Activated CD4-positive, alpha-beta T cell treated with anti-CD3 and anti-CD28 coated beads, Interleukin-2, amount 50 U/mL, for 1 hour (primary cell): ENCODE measurements at places on chromosomes 1 and 21.

- DNase-seq: no peak
These were observed 10.0 kb downstream of the MAEL start for GRCh38 chr1:166999075-166999474.

- no peak for DNase-seq
These were observed 97.8 kb downstream of the SIK1 start for GRCh38 chr21:43328958-43329691.

DNA sequence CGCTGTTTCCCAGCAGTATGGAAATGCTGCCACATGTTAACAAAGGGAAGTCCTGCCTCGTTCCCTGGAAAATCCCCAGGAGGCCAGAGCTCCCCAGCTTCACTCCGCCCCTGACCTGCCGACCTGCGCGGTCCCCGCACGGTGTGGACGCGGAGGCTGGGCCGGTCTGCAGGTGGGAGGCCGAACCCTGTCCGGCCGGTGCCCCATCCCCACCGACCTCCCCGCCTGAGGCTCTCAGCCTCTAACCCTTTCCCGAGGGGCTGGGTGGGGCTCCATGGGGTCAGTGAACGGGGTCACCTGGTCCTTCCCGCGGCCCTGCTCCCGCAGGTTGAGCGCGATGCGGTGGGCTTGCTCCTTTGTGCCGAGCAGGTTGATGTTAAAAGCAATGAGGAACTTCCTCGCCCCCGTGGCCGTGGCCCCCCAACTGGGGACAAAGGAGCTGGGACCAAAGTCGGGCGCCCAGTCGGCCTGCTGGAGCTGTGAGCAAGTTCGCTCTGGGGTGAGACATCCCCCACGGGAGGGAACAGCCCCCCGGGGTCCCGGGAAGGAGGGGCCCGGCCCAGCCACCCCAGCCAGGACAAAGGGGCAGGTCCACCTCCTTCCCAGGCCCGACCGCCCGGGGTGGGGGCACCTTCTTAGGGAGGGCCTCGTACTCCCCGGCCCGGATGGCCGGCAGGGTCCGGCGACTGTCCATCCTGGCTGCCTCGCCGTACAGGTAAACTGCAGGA is 4.0 kb downstream of the FTCD start:
- DNase-seq: no peak

DNA sequence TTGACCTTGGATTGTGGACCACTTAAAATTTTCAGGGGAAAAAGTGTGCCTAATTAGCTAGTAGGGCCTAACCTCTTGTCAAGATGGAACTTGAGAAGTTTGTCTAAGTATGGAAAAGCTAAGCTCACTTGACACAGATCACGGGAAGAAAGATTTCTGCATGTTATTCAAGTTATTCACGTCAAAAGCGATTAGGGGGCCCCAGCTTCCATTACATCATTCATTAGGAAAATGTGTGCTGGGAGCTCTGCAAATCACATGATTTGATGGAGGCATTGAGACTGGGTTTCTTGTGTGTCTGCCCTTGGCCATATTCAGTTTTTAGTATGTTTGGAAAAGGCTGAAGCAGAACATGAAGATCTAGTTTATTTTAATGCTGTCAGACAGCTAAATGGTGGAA is 15.5 kb upstream of the POGZ start:
- DNase-seq: no peak

GRCh38 chr1:10286244-10286643 is 75.9 kb downstream of the KIF1B start:
- DNase-seq: no peak

DNA sequence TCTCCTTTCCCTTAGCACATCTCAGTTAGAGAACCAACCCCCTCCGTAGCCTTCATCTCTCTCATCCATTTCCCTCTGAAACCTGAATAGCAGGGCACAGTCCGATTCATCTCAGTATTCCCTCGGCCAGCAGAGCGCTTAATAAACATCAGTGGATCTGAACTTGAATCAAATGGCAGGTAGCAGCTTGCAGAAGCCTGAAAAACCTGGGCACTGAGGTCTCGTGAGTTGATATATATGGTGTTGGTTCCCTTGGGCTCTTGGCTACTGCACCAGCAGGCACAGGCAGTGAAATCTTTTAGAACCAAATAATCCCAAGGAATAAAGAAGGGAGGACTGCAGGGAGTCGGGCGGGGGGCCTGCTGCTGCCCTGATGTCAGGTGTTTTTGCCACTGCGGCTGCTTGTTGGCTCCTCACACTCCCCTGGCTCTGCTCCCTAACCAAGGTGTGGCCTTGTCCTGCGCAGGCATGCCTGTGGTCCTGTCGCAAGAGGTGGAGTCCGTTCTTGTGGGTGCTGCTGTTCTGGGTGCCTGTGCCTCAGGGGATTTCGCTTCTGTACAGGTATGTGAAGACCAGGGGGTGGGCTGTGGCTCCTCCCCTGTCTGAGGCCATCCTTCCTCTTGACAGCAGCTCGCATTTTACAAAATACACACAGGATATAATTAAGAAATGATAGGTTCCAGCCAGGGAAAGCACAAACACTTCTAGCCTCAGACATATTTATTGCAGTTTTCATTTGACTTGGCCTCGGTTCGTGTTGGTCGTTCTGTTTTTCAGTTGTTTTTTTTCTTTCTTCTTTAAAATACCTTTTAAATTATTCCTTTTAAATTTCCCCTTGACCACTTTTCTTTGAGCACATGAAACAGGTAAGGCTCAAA is 140.9 kb upstream of the HOOK1 start:
- no peak for DNase-seq

- peak; percentile 63 for DNase-seq
These were observed 3.4 kb upstream of the ECE1 start for GRCh38 chr1:21293537-21294265.

DNA sequence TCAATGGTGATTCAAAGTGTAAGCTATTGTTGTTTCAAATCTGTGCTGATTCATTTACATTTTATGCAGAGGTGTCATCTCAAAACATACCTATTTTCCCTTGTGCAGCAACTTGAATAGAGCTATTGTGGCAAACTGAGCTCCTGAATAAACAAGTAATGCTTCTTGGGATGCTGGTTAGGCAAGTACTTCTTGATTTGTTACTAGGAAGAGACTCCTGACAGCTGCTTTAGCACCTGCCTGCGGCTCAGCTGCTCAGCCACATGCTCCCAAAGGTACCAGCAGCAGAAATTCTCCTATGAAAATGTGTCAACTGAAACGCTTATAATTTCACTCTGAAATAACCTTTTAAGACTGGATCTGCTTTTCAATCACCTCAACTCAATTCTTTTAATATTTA is 352.3 kb downstream of the RYR2 start:
- DNase-seq: no peak

- no peak for DNase-seq
These were observed 2.4 kb downstream of the RAB7B start for GRCh38 chr1:206000641-206001339.

DNA sequence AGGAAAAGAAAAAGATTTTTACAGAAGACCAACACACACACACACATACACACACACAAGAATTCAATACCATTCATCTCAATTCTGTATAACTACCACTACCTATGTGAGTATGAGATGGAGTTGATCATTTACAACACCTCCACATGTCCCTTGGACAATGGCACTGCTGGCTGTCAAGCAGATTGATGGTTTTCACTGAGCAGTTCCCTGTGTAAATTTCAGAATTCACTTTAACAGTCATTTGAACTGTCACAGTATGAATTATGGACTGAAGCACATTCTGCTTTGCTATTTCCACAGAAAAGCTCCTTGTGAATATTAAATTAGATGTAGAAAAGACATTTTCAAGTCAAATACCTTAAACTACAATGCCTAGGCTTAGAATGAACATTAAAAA is 14.3 kb downstream of the KCNT2 start:
- no peak for DNase-seq

DNA sequence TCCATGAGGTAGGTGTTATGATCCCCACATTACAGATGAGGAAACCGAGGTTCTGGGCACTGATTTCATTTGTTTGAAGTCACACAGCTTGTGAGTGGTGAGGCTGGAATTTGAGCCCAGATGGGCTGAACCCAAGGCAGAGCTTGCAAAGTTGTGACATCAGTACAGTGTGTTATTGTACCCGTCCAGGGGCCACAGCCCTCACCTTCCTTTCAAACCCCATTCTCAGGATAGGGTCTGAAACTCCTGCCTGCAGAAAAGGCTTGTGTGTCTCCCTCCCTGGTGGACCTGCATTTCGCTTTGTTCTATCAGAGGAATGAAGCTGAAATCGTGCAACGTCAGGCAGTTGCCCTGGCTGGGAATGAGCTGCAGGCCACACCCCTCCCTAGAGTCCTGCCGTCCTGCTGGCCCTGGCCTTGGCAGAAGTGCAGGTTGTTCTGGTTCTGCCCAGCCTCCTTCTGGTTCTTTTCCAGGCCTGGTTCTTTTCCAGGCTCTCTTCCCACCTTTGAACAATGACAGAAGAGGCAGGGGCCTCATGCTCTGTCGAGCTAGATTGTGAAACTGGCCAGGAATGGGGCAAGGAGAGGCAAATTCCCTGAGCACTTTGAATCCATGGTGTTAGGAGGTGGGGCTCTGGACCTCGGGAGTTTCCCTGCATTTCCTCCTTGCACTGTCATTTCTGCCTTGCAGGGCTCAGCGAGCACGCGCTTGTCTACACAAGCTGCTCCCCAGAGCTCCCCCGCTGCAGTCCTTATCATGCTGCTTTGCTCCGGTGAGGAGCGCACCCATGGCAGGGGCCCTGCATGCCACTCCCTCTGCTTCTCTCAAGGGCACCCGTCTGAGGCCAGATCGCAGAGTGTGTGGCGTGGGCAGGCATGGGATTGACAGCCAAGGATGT is 8.2 kb upstream of the MYOM3 start:
- no peak for DNase-seq

GRCh38 chr1:206672011-206672688 is 12.6 kb upstream of the MAPKAPK2 start:
- DNase-seq: no peak

- peak; percentile 42 for DNase-seq
These were observed 495 bp downstream of the PI4KB start for GRCh38 chr1:151326619-151327222.

DNA sequence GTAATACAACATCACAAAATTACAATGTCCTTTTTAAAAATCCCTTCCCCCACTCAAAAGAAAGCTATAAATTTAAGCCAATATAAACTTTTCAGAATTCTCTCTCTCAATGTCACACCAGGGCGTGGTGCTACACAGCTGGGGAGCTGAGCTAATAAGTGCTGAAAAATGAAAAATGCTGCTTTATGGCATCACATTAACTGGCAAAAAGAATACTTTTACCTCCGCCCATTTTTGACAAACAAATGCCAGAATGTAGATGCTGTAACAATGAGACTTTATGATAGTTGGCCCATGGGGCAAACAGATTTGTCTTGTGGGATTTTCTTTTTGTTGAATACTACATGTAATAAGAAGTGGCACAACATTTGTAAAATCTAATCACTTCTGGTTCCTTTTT is 12.7 kb upstream of the LYPLAL1 start:
- DNase-seq: no peak

DNA sequence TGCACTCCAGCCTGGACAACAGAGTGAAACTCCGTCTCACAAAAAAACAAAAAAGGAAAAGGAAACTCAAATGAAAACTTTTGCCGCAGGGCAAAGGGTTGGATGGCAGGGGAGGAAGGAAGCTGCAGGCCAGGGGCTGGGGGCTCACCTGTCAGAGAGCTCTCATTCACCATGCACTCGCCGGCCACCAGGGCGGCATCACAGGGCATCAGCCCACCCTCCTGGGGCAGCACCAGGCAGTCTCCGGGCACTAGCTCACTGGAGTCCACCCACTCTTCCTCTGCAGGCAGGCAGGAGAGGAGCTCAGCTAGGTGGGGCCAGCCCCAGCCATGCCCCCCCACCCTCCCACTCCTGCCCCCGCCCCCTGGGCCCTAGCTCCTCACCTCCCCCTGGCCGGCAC is 11.9 kb downstream of the ATP13A2 start:
- DNase-seq: no peak
